Activated CD4-positive, CD25-positive, alpha-beta regulatory T cell treated with anti-CD3 and anti-CD28 coated beads, Interleukin-2, amount 50 U/mL, for 72 hours (primary cell): ENCODE measurements at places on chromosomes 13 and 19.

DNA sequence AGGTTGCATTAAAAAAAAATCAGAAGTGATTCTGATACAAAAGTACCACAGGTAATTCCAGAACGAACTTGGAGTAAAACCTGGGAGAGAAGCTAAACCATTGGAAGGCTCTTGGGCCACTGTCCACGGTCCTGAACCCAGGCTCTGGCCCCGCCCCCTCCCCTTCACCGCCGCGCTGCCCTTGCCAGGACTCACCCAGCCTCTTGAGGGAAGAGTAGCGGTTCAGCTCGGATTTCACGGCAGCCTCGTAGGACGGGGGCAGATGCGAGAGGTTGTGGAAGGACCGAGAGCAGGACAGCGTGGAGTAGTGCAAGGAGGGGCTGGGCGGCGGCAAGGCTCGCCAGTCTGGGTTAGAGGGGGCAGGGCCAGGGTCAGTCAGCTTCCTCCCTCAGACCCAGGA, 5.7 kb downstream of the SHISA7 start:
- no peak for DNase-seq

- DNase-seq, result no peak
These were observed 17.5 kb downstream of the PCDH8 start for GRCh38 chr13:52830946-52831345.

- no peak for DNase-seq
These were observed 46.3 kb downstream of the FREM2 start for GRCh38 chr13:38733146-38733545.

DNA sequence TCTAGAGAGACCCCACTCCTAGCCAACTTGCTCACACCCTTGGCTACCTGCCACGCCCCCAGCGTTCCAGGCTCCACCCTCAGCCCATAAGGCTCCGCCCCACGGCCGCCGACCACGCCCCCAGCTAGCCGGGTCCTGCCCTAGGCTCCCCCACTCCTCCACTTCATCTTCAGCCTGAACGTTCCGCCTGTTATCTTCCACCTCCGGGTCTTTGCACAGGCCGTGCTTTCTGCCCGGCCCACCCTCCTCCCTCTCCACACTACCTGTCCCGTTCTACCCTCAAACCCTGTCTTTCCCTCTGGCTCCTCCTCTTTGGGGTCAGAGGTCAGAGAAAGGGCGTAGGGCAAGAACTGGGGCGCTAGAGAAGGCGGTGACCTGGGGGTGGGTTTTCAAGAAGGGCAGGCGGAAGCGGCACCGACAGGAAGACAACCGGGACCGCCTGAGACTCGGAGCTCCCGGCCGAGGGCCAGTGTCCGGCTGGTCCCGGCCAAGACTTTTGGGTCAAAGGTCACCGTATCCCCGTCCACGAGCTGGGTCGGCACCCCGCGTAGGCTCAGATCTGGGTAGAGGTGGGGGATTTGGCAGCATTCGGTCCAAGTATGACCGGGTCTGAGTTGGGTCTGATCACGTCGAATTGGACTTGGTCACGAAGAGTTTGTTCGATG, 2.2 kb downstream of the PDE4C start:
- peak; percentile 66 for DNase-seq

DNA sequence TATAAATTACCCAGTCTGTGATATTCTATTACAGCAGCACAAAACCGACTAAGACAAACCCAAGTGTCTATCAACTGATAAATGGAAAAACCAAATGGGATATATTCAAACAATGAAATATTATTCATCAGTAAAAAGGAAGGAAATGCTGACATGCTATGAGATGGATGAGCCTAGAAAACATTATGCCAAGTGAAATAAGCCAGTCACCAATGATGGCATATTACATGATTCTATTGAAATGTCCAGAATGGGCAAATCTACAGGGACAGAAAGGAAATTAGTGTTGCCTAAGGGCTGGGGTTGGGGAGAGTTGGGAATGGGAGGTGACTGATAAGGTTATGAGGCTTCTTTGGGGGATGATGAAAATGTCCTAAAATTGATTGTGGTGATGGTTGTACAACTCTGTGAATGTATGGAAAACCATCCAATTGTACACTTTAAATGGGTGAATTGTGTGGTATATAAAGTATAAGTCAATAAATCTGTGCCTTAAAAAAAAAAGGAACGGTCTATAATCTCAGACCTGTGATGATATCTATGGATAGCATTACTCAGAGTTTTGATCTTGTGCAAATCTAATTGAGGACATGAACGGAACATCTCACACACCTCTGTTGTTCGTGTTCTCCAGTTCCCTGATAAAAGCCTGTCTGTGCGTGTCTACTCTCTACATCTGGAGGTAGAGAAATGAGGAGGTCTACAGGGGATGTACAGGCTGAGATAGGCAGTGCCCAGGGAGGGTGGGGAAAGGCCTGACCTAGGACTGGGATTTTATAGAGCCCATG, 49.0 kb downstream of the TNFRSF19 start:
- DNase-seq, result no peak

GRCh38 chr13:87274209-87274819, 396.9 kb upstream of the SLITRK5 start:
- no peak for DNase-seq

- DNase-seq, result no peak
These were observed 12.9 kb downstream of the DPF1 start for GRCh38 chr19:38211151-38211591.

DNA sequence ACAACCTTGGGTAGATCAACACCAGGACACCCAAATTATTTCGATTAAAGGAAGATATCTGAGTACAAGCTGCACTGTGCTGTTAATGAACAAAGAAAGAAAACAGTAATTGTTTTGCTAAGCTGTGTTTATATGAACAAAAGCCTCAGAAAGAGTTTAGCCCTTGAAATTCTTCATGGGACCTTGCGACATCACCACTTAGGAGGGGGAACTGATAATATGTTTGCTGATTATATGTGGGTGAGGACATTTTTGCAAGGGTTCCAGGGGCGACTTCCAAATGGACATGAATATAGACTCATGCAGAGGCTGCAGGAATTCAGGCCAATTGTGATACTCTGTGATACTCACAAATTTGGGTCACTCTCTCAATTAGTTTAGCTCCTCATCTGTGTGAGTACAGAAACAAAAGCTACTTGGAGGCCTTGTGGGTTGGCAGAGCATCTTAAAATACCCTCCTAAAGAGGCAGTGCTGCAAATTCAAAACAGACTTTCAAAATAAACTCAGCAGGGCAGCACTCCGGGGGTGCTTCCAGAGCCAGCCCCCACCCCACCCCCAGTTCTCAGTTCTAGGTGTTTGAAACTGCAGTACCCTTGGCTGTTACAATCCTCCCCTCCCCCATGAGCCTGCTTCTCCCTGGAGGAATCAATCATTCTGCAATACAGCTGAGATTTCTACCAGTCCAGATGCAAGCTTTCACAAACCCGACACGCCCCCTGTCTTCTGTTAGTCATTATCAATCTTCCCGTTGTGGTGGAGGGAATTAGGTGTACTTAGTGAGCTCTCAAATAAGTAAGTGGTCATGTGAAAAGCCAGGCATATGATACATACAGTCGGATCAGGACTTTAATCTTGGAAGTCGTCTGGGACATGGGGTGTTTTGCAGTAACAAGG, 97.0 kb upstream of the MBNL2 start:
- no peak for DNase-seq

DNA sequence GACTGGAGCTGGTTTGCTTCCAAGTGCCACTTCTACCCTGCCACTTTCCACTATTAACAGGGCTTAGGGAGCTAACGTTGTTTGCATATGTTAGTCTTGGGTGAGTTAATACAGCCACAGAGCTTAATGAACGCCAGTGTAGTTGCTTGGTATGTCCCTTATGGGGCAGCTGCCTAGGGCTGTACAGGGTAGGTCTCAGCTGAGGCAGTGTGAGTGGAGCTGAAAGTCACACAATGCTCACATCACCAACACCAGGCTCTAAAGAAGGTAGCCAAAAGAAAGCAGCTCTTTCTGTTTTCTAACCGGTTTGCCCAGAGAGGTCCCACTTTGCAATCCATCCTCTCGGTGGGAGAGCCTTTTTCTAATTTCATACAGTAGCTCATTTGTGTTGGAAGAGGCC, 186.2 kb downstream of the RGCC start:
- DNase-seq, result no peak

DNA sequence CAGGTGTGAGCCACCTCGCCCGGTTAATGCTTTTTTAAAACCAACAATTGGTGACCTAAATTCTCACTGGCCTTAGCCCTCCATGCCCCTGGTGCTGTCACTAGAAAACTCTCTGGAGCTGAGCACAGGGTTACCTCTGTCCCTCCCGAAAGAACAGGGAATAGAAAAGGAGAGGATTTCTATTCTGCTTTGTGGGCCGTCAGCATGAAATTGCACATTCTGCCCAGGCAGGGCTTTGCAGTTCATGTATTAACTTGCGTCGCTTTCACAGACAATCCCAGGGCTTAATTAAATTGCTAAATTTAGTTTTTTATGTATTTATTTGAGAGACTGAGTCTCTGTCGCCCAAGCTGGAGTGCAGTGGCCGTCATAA, 583 bp upstream of the ZNF480 start:
- DNase-seq, result no peak

DNA sequence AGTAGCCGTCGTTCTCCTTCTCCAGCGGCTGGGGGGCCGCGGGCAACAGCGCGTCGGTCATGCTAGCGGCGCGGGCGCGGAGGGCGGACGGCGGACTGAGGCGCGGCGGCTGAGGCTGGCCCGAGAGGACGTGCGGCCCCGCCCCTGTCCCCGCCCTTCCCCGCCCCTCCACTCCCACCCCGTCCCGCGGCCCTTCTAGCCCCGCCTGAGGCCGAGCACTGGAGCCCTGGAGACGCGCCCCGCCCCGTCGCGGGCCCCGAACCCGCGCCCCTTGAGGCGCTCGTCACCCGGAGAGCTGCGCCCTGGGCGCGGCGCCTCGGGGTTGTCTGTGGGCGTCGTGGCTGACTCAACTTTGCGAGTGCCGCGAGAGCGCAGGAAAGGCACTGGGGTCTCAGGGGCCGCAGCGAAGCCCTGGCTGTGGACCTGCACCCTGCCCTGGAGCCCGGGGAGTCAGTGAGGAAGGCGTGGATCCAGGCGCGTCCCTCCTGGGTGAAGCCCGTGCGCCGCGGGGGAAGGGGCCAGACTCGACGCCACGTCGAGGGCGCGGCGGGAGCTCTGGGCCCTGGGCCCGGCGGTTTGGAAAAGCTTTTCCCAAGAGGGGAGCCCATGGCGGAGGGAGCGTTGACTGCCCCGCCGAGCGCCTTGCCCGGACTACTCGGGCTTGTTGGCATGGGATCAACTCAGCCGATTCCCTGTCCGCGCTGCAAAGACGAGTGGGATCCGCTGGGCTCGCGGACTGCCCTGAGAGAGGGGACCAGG, at the start of gene RHPN2:
Gene RHPN2, minus strand, starts transcription at position 97 of the 759 bp plus-strand sequence. Its CDS starts 36 bp downstream, at position 61.
- DNase-seq, result peak; percentile 36

- DNase-seq, result no peak
These were observed 80.1 kb upstream of the ATXN8OS start for GRCh38 chr13:70027551-70027950.

DNA sequence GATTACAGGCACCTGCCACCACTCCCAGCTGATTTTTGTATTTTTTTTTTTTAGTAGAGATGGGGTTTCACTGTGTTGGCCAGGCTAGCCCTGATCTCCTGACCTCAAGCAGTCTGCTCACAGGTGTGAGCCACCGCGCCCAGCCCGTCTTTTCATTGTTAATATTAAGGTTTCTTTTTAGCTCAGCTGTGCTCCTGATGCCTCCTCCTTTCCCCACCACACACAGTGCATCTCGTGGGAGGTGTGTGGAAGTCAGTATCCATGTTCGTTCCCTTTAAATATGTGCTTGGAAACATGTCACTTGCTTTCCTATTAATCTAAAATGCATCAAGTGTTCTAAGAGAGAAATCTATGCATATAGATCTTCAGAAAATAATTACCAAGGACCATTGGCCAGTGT, 53.5 kb downstream of the IPO5 start:
- no peak for DNase-seq

DNA sequence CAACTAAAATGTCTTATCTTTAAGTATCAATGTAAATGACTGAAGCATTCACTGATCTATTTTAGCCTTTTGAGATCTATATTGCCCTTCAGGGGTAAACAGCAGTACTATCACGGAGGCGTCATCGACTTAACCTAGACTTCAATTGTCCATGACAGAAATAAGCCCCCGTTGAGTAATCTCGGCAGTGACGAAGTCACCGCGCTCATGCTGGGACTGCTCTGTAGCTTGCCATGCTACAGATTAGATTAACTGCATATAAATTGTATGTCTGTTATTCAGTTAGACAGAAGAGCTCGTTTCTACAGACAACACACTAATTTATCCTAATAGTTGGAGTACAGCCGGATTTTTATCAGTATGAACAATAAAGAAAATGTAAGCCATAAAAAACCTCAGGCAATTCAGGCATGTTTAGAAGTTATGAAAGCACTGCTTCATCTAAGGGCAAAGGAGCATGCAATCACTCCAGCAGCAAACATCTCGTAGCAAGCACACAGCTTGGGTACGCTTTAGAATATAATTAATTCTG, 56.6 kb downstream of the TUBGCP3 start:
- no peak for DNase-seq

- DNase-seq, result no peak
These were observed 19.9 kb upstream of the COG6 start for GRCh38 chr13:39635564-39635963.

DNA sequence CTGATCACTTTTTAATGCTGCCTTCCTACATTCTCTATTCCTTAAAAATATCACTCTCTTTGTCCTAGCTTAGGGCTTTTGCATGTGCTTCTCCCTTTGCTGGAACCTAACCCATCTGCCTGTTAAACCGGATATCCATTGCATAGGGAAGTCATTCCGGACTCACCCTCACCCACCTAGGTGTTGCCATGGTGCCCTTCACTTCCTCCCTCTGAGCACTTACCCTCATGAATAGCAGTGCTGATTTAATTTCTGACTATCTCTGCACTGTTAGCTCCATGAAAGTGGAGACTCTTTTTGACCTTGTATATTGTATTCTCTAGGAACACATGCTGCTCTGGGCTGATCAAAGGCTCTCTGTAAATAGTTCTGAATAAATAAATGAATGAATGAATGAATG, 401.9 kb downstream of the PCDH20 start:
- DNase-seq, result no peak

- peak; percentile 33 for DNase-seq
These were observed 3.5 kb downstream of the PTGER1 start for GRCh38 chr19:14471436-14472187.

DNA sequence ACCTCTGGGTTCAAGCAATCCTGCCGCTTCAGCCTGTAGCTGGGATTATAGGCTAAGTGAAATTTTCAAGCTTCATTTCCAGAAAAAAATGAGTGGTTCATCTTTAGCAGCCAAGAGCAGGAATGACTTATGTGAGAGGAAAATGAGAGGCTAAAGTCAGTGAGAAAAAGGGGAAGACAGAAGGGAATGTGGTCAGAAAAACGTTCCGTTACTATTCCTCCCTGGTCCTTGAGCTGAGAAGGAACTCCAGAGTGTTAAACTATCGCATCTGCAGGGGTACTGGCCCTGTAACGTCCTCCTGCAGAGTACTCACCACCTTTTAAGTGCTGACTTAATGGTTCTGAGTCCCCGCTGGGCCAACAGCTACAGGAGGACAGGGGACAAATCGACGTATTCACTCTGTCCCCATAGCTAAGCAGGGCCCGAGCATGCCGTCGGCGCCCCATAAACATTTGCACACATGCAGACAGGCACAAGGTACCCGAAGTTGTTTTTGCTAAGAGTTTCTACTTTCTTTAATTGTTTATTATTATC, 88.1 kb downstream of the FLT1 start:
- no peak for DNase-seq

- peak; percentile 59 for DNase-seq
These were observed 589 bp downstream of the ZBTB45 start for GRCh38 chr19:58519087-58519354.
